ENCODE measurements at places on chromosomes 7 and 10.

DNA sequence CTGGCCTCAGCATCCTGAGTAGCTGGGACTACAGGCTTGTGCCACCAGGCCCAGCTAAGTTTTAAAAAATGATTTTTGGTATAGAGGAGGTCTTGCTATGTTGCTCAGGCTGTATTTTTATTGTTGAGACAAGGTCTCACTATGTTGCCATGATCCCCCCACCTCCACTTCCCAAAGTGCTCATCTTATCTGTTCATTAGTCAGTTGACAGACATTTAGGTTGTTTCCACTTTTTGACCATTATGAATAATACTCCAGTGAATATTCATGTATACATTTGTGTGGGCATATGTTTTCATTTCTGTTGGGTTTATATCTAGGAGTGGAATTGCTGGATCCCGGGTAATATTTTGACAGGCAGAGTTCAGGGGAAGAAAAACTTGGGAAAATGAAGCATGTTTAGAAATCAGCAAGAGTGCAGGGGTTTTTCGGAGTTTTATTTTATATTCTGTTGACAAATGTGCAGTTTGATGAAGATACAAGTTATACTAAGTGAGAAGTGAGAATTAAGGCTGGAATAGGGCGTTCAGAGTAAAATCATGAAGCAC is 2.7 kb upstream of the SCD start:
- no peak for DNase-seq

- DNase-seq, result no peak
These were observed 139.6 kb downstream of the ADAM22 start for GRCh38 chr7:88073626-88074025.

- no peak for DNase-seq
These were observed 37.6 kb downstream of the ENTPD1 start for GRCh38 chr10:95793401-95794045.

DNA sequence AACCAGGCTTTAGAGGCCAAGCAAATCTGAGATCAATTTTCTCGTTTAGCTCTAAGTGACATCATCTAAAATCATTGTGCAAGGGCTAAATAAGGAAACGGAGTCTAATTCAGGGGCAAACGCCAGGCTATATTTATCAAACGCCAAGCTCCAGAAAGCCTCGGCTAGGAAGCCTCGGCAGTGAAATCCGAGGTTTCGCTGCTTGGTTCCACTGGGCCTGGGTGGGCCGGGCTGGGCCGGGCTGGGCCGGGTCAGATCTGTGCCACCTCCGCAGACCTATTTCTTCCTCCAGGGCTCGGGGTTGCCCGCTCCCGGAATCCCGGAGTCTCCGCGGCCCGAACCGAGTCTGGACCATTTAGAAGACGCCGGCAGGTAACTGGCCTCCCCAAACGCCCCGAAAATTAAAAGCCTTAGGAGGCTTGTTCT is 459 bp upstream of the FEZF1 start:
- no peak for DNase-seq

- DNase-seq, result peak; percentile 44
These were observed 604.1 kb downstream of the GALNT17 start for GRCh38 chr7:71735961-71736556.

DNA sequence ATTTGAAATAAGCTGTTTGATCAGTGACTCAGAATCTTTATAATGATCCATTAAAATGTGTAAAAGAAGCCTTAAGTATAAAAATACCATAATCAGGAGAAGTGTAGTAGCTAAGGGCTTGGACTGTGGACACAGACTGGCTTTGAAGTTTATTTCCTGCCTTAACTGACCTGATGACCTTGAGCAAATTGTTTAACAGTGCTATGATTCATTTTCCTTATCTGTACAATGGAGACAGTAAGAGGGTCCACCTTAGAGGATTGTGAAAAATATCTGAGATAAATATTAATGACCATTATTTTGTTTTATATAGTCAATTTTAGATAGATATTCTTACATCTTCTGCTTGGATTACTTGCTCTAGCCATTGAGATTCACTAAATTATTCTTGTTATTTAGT is 13.3 kb upstream of the RPA3 start:
- no peak for DNase-seq

GRCh38 chr10:101889256-101890210 is 45.9 kb upstream of the KCNIP2 start:
- DNase-seq, result peak; percentile 80

- no peak for DNase-seq
These were observed 38.0 kb upstream of the LEP start for GRCh38 chr7:128203047-128203491.

GRCh38 chr7:90625562-90625961 is 29.4 kb downstream of the CDK14 start:
- no peak for DNase-seq

DNA sequence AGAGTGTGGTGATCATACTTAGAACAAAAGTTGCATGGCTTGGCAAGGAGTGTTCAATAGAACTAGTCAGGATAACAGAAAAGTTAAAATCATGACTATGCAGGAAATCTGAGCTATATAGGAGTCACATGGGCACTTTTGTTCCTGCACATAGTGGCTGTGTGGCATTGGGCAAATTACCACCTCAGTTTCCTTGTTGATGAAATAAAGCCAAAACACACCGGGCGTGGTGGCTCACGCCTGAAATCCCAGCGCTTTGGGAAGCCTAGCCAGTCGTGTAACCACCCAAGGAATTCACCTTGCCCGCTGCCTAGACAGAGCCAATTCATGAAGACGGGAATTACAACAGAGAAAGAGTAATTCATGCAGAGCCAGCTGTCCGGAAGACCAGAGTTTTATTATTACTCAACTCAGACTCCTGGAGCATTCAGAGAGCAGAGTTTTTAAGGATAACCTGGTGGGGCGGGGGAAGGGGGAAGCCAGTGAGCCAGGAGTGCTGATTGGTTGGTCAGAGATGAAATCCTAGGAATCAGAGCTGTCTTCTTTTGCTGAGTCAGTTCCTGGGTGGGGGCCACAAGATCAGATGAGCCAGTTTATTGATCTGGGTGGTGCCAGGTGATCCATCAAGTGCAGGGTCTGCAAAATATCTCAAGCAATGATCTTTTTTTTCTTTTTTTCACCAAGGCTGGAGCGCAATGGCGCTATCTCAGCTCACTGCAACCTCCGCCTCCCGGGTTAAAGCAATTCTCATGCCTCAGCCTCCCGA is 6.4 kb upstream of the MKRN1 start:
- no peak for DNase-seq

DNA sequence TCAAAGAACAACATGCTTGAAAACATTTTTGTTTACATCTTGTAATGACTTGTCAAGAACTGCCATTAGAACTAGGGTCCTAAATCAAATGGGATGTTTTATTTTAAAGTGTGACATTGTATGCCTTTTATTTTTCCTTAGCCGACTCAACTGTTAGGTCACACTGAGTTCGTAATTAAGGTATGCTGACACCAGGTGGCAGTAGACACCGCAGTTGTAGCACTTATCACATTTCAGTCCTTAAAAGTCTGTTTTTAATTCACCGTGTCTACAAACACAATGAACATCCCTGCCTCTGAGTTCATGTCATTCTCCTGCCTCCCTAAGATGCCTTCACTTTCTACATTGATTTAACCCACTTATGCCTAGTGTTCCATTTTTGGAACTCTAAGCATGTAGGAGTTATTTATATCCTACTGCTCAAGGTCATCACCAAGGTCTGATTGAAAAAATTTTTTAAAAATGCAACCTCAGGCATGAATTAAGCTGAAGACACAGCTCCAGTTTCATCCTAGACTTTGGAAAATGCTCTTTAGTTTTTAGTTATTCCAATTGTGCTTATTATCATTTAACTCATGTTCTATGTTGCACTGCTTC is 186.1 kb downstream of the BMPER start:
- peak; percentile 12 for DNase-seq

- DNase-seq, result no peak
These were observed 97.7 kb upstream of the FEZF1 start for GRCh38 chr7:122402235-122402634.
